Activated gamma-delta T cell treated with anti-CD3 and anti-CD28 coated beads, Interleukin-2, amount 50 U/mL, for 16 hours (primary cell): ENCODE measurements at places on chromosomes 3 and 15.

DNA sequence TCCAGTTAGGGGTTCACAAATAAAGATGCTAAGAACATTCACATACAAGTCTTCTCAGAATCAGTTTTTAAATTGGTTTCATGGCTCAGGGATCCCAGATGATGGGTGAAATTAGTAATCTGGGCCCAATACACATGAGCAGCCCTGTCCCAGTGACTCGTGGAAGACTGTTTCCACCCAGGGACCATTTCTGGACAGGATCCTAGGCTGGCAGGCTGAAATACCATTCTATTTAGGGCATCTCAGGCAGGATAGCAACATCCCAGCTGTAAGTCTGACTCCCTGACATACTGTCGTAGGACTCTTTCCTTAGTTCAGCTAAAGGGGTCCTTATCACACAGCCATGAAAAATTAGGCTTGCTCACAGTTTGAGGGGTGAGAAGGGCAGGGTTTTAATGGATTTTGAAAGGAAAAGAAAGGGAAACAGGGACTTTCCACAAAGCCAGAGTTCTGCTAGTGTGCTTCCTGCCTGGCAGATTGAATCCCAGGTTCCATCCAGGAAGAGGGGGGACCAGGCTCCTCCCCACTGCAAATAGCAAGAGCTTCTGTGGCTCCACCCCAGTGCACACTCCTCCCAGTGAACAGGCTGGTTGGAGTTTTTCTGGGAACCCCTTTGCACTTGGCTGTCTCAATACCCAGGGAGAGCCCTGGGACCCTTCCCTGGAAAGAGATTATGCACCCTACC lies 41.3 kb upstream of the LYZL4 start:
- DNase-seq, result no peak

- DNase-seq, result no peak
Measured at GRCh38 chr3:32862247-32862935, 44.6 kb downstream of the TRIM71 start.

DNA sequence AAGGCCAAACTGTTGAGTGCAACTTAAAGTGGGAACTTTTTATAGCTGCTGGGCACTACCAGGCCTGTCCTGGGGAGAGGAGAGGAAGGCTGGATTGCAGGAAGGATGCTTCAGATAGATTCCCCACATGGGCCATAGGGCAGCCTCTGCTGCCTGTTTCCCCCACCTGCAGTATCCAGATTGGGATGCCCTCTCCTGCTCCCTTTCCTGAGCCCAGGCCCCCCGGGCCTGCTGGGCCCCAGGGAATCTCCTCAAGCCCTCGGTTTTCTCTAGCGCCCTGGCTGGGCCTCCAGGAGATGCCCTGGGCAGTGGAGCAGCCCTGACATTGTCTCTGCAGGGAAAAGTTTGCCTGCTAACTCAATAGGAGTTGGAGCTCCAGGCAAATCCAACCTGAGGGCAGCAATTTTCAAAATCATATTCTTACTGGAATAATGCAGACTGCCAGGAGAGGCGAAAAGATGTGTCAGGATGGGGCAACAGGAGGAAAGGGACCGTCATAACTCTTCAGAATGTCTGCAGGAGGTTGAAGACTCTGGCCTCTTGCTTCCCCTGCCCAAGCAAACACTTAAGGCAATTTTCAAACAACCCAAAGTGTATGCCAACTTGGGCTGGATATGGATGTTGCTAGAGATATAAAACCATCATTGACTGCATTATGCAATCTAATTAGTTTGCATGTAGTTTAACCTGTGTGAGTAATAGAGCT lies 4.4 kb downstream of the NR2F2 start:
- DNase-seq, result no peak

GRCh38 chr15:83284559-83285283 lies at the start of gene BNC1:
Gene BNC1, minus strand, starts transcription at chr15:83284664. Its CDS starts 36 bp downstream, at chr15:83284628.
- DNase-seq, result no peak

DNA sequence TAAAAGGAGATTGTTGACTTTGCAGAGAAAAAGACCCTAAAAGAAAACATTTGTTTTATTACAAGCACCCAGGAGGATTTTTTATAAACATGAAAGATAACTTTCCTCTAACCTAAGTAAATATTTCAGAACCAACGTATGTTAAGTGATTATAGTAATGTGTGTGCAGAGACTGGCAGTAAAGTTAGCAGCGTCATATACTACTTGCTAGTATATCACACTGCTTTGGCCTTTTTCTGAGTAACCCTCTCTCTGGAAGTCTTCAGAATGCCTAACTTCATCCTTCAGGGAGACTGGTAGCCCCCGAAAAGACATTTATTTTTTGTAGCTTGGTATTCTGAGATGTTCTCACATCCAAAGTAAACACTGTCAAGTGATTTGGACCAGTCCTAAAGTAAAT lies 17.9 kb downstream of the UBE2E1 start:
- DNase-seq, result no peak
